Karpas-422 (cell line): ENCODE measurements at places on chromosomes 16 and 17. TPM values are rescaled to one million over a fixed set of nuclear protein-coding genes. Genes with fewer than 3 reads are reported as not detected.
A peak's percentile ranks its signal among the peaks of the same experiment; 100 is the strongest.

PRPSAP2 gene
- total RNA-seq = 114 and 181 TPM in 2 replicates

CSH2 gene
- not detected in 2 replicates for total RNA-seq

TBC1D28 gene
- not detected in 2 replicates for total RNA-seq

SPIRE2 gene
- total RNA-seq = 1.0 TPM in 2 replicates

DNA sequence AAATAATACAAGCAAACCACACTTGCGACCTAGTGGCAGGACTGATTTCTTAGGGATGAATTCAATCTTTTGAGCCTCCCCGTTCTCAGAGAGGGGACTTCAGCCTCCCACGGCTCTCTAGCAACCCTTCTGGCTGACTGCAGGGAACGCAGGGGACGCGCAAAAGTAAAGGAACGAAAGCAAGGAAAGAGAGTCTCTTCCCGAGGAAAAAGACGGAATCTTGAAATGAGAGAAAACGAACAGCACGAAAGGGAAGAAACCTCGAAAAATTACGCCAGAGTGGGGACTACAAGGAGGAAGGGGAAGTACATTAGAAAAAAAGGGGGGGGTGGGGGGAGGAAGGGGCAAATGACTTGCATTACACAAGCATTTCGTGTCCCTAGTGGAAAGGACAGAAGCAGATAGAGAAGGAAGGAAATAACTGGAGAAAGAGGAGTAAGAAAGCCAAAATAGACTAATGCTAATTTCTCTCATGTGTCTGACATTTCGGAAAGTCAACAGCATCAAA is 1.2 kb downstream of the GRB2 start:
- no peaks in the 10 kb centered on the region for H3K27me3 ChIP-seq
- H3K4me1 ChIP-seq = peaks cover 33% of the 10 kb centered on the region
- DNase-seq = peak; percentile 85
- H3K4me3 ChIP-seq = peak overlapping the region; percentile 98
- peak overlapping the region; percentile 88 for H3K27ac ChIP-seq

- no peak overlapping the region for H3K4me3 ChIP-seq
- 0 out of 2 replicates have a peak, but pooled peaks cover 3% of the 10 kb centered on the region for H3K27me3 ChIP-seq
- no peaks in the 10 kb centered on the region for H3K36me3 ChIP-seq
- H3K27ac ChIP-seq = no peak overlapping the region
- peaks cover 16% of the 10 kb centered on the region for H3K4me1 ChIP-seq
Measured at GRCh38 chr16:81447383-81448101, 2.9 kb downstream of the CMIP start.

- DNase-seq = peak; percentile 96
- H3K36me3 ChIP-seq = peaks cover 21% of the 10 kb centered on the region
- peaks cover 42% of the 10 kb centered on the region for H3K4me1 ChIP-seq
- H3K27me3 ChIP-seq = no peaks in the 10 kb centered on the region
Measured at GRCh38 chr16:58000706-58001676, at the start of gene USB1. USB1 (plus strand) TSS chr16:58001407; CDS start chr16:58001484, 77 bp downstream.

- no peaks in the 10 kb centered on the region for H3K36me3 ChIP-seq
- H3K27ac ChIP-seq = no peak overlapping the region
- peak; percentile 40 for DNase-seq
- no peak overlapping the region; the same call in 1 of the 2 replicates for H3K4me3 ChIP-seq
- H3K4me1 ChIP-seq = peaks cover 25% of the 10 kb centered on the region
Measured at GRCh38 chr16:3148256-3149192, 13.7 kb downstream of the ZNF213 start.

DNA sequence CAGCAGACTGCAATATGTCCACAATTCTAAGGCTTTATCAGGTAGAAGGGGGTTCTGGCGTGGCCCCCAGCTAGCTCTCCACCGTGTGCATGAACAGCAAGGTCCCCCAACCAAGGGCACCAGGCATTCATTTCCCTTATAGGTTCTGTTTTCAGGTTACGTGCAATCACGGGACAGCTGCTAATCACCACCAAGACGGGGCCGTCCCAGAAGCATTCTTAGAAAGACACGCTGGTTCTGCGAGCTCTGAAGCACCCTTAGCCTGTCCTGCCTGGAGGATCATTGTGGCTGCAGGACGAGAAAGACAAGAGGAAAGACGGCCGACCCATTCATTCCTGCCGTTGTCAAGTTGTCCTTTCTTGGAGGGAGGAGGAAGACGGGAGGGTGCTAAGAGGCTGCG is 302.9 kb downstream of the SOX9 start:
- DNase-seq = peak; percentile 44
- no peak overlapping the region for H3K27ac ChIP-seq
- no peaks in the 10 kb centered on the region for H3K27me3 ChIP-seq
- H3K4me1 ChIP-seq = peaks cover 58% of the 10 kb centered on the region
- no peaks in the 10 kb centered on the region for H3K36me3 ChIP-seq

GRCh38 chr17:68301438-68301959 is 10.2 kb downstream of the ARSG start:
- no peak overlapping the region for H3K27ac ChIP-seq
- H3K4me3 ChIP-seq = no peak overlapping the region
- no peaks in the 10 kb centered on the region for H3K36me3 ChIP-seq
- peaks cover 18% of the 10 kb centered on the region for H3K4me1 ChIP-seq
- no peak for DNase-seq
- H3K27me3 ChIP-seq = no peaks in the 10 kb centered on the region

GRCh38 chr17:40064971-40065768 is 2.4 kb downstream of the THRA start:
- DNase-seq = peak; percentile 39
- H3K4me3 ChIP-seq = no peak overlapping the region
- H3K27ac ChIP-seq = no peak overlapping the region
- H3K36me3 ChIP-seq = no peaks in the 10 kb centered on the region
